GM04503 (cell line): ENCODE measurements at places on chromosomes 6 and 20.

GRCh38 chr6:117446861-117447260, 21.1 kb upstream of the ROS1 start:
- DNase-seq, result no peak

DNA sequence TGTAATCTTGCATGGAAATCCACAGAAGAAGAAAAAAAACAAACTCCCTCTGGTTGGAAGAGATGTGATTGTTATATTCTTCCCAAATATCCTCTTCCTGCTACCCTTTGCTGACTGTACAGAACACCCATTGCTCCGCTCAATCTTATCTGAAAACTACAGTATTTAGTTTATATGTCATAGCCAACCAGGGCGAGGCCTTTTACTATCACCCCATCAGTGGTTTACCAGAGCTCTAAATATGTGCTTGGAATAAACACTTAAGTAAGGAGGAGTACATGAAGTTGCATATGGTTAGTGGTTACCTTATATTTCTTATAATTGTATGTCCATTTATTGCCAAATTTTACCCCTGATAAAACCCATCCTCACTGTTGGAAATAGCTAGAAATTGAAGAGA, 12.2 kb downstream of the PRL start:
- no peak for DNase-seq

DNA sequence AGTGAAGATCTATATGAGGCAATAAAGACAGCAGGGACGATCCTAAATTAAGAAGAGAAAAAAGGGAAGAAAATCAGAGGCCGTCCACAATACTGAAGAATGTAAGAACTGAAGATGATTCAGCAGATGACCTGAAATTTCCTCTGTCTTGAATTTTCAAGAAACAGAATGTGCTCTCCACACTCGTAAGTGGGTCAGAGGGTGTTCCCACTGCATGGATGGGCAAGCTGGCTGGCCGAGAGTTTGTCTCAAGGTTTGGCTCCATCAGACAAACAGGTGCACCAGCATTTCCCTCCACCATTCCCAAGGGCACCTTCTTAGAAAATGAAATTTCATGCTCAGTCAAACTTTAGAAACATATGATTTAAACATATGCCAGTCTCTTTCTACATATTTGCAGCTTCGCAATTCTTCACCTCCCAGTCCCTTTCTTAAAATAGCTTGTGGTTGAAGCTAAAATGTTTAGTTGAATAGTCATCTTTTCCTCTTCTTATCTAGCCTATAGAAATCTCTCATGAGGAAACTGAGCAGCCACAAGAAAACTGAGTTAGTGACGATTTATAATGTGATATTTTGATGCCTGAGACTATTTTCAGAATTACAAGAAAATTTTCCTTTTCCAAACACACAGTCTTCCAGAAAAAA, 576.4 kb downstream of the PRKN start:
- DNase-seq, result no peak

GRCh38 chr6:151096691-151097606, 142.8 kb upstream of the AKAP12 start:
- no peak for DNase-seq

GRCh38 chr6:147389463-147389862, 119.0 kb upstream of the SAMD5 start:
- DNase-seq, result no peak

GRCh38 chr20:9068841-9069663, at the start of gene PLCB4:
PLCB4 (plus strand) TSS chr20:9069087; CDS start chr20:9307815, 238,728 bp downstream.
- DNase-seq, result no peak

DNA sequence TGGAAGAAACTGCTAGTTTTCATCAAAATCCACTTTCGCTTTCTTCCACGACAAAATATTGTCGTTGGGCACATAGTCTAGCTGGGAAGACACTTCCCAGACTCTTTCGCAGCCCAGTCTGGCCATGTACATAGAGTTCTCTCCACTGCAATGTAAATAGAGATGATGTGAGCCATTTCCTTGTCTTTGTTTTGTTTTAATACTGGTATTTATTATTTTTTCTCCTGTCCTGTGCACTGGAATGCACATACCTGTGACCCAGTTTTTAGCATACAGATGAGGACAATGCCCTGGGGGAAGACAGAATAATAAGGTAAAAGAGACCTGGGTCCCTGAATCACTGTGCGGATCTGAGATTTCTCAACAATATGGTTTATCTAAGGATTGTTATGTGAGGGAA, 149.5 kb upstream of the BMP5 start:
- DNase-seq, result no peak

GRCh38 chr6:35960187-35960586, 39.3 kb upstream of the SRPK1 start:
- no peak for DNase-seq

GRCh38 chr6:1040393-1040792, 271.5 kb upstream of the FOXQ1 start:
- no peak for DNase-seq

GRCh38 chr6:19994909-19995308, 157.7 kb downstream of the ID4 start:
- DNase-seq, result no peak

DNA sequence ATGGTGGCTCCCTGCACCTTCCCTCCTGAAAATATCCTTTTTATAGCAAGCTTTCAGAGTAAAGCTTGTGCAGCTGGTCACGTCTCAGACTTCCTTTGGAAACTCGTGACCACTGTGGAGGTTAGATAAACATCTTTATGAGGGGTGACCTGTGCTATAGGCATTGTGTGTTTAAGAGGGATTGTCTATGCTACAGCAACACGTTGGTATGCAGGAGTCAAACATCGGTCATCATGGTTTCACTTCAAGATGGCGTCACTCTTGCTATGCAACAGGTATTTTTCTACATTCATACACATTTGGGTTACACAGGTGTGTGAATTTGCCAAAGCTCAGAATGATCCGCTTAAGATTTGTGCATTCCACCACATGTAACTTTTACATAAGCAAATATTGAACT, 14.6 kb upstream of the BLCAP start:
- no peak for DNase-seq

DNA sequence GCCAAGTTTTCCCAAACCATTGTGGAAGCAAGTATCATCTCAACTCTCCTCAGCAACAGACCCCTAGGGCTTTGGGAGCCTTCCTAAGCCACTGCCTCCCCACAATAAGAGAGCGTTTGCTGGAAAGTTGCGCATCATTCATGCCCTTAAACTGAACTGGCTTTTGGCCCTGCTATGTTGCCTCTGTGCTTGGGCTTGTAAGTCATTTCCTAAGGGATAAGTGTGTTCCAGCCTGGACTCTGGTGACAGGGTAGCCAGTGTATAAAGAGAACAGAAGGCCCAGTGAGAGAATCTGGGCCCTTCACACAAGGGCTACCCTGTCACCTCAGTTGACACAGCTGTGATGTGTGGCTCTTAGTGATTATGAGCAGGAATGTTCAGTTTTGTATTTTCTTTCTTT, 77.8 kb downstream of the COL9A1 start:
- DNase-seq, result no peak

GRCh38 chr20:40765814-40766480, 76.9 kb upstream of the MAFB start:
- no peak for DNase-seq

DNA sequence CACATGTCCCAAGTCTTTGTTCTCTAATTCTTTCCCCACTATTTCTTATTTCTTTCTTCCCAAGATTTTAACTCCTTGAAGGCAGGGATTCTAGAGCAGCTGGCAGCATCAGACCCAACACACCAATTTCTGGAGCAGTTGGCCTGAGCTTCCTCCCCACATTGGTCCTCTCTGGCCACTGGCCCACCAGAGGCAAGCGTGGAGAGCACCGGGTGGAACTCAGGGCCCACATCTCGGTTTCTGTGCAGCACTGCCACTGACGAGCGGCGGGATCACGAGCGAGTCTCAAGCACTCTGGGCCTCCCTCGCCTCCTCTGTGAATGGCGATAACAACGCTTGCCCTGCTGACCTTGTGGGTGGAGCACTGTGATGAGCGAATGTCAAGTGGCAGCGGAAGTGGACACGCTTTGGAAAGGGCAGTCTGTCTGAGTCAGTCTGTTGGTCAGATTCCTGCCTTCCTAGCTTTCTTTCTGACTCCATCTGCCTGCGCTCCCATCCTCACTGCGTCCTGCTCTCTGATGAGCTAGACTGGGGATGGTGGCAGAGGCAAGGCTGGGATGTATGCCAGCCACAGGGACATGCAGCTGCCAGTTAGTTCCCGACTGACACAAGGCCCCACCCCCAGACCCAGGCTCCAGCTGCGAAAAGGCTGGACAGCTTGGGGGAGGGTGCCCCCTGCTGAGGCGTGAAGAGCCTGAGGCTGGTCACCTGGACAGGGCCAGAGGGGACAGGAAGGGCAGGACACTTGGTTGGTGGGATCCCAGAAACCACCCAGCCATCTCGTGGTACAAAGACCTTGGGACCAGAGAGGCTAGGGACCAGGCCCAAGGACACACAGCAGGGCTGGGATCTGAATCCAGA, 4.5 kb upstream of the SPDEF start:
- DNase-seq, result no peak

DNA sequence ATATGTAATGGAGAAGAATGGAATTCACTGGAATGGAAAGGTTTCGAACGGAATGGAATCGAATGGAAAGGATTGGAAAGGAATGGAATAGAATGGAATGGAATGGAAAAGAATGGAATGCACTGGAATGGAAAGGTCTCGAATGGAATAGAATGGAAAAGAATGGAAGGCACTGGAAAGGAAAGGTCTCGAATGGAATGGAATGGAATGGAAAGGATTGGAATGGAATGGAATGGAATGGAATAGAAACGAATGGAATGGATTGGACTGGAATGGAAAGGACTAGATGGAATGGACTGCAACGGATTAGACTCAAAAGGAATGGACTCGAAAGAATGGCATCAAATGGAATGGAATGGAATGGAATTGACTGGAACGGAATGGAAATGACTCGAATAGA, 20.5 kb upstream of the DEFB115 start:
- DNase-seq, result no peak

GRCh38 chr6:132569170-132569569, 952 bp upstream of the TAAR6 start:
- DNase-seq, result no peak

DNA sequence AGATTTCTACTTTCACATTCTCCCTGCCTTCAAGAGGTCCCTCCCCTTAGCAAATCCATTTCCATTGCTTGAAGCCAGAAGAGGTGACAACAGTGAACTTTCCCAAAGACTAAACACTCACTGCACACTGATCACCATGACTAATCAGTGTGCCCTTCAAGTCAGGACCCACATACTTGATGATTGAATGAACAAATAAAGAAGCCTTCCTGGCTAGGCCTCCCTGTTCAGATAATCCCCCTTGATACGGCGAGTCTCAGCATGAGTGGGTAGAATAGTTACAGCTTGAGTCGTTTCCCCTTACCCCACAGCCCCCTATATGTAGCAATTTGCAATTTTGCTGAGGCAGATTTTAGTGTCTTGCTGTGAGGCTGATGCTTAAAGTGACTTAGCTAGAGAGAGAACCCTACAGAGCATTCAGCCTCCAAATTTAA, 102.2 kb downstream of the UNC5CL start:
- peak; percentile 51 for DNase-seq

DNA sequence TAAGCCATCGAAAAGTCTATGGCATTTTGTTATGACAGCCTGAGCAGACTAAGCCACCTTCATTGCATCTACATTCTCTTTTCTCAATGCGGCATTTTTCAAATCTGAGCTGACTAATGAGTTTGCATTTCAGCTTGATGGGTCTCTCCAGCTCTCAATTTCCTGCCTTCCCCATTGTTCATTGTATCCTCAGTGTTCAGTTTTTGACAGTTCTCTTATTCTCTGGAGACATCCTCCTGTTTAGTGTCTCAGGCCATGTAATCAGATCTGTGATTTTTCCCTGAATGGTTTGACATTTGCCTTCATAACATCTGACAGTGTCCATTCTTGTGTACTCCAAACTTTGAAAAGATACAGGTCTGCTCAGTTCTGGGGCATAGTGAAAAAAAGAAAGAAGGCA, 27.9 kb upstream of the MCM3 start:
- no peak for DNase-seq

DNA sequence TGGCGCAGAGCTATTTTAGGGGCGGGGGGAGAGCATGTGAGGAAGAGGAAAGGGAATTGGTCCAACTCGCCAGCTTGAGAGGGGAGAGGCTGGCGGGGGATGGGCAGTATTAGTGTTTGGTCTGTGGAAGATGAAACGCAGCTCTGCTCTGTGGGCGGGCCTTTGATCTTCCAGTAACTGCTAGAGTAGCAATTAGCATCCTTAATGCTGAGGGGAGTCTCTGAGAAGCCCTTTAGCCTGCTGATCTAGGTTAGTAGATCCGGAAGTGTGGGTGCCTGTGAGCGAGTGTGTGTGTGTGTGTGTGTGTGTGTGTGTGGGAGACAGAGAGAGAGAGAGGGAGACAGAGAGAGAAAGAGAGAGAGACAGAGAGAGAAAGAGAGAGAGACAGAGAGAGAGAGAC, 117.2 kb upstream of the BACH2 start:
- DNase-seq, result no peak

- no peak for DNase-seq
Observed at GRCh38 chr6:115832786-115833185, 227.9 kb downstream of the FRK start.

GRCh38 chr6:98832284-98833056, 1.9 kb upstream of the POU3F2 start:
- DNase-seq, result peak; percentile 35

DNA sequence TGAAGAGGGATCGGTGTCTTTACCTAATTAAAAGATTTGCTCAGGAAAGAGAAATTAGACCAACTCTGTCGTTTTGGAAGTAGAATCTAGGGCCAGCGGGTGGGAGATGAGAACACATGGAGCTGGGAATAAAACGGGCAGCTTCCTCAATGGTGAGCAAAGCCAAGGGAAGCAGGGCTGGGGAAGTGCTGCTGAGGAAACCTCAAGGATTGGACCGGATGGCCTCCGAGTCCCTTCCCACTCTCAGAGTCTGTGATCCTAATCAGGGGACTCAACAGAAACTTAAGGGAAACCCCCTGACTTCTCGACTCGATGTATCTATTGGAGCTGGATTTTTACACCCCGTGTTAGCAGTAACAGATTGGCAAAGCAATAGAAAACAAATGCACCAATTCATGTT, 10.8 kb downstream of the GCNT2 start:
- no peak for DNase-seq

DNA sequence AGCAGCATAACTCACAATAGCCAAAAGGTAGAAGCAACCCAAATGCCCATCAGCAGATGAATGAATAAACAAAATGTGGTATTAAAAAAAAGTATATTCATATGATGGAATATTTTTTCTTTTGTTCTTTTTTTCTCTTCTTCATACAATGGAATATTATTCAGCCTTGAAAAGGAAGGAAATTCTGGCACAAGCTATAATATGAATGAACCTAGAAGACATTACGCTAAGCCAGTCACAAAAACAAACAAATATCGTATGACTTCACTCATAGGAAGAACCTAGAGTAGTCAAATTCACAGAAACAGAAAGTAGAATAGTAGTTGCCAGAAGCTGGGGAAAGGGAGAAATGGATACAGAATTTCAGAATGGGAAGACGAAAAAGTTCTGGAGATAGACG, 63.7 kb downstream of the RBL1 start:
- DNase-seq, result no peak
